ENCODE measurements at places on chromosomes 13 and 19.

- DNase-seq: no peak
These were observed 315.6 kb downstream of the DLEU7 start for GRCh38 chr13:50527612-50528509.

DNA sequence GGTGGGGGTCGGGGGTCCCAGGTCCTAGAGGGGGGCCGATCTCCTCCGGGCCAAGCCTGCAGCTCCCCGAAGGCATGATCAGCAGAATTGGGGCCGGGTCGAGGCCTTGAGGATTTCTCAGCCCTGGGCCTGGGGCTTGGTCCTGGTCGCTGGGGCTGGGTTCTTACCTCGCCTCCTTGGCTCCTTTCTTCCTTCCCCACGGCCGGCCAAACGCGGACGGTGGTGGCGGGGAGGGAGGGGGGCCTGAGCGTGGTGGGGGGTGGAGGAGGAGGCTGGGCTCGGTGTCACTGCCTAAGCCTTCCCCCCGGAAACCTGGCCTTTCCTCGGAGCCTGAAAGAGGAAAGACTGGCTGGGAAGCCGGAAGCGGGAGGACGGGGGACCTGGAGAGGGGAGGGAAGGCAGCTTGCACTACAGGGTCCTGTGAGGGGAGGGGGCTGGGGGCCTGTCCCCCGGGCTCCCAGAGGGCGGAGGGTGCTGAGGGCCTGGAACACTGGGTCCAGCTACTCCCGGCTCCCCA is at the start of gene ZNF579:
Gene ZNF579, minus strand, starts transcription at position 221 of the 517 bp plus-strand sequence. CDS start 1,209 bp downstream, outside the sequence.
- DNase-seq: peak; percentile 34

- DNase-seq: no peak
These were observed 62.3 kb upstream of the PARP4 start for GRCh38 chr13:24574847-24575246.

GRCh38 chr13:37365496-37365895 is 233.1 kb downstream of the POSTN start:
- DNase-seq: no peak

- DNase-seq: no peak
These were observed 989 bp downstream of the ZNF766 start for GRCh38 chr19:52270266-52270885.

All from stimulated activated CD4-positive, alpha-beta T cell treated with anti-CD3 and anti-CD28 coated beads, Interleukin-1b, Interleukin-23, amount 100 ng/mL, for 1 hour (primary cell).